Myocyte (in vitro differentiated cells): ENCODE measurements at places on chromosomes 3 and 15. TPM values are rescaled to one million over a fixed set of nuclear protein-coding genes. Genes with fewer than 3 reads are reported as not detected.

Gene CATSPER2
- 0.16 and 0.62 TPM in 2 replicates for total RNA-seq

Gene PLS1
- 0.53 and 1.1 TPM in 2 replicates for total RNA-seq

Gene FBXW12
- total RNA-seq: 0.21 TPM in 1 of 2 replicates, not detected in the other

Gene PGBD4
- total RNA-seq: 3.5 and 3.6 TPM in 2 replicates

Gene TRIM71
- not detected in 2 replicates for total RNA-seq

Gene KATNBL1
- total RNA-seq: 69.8 and 80.0 TPM in 2 replicates
